Airway epithelial cell (primary cell): ENCODE measurements at places on chromosomes 2 and 18. TPM values are rescaled to one million over a fixed set of nuclear protein-coding genes. Genes with fewer than 3 reads are reported as not detected.

FBXO41 gene
- 3.6 and 4.7 TPM in 2 replicates for total RNA-seq

SLC4A3 gene
- total RNA-seq = 5.9 and 6.5 TPM in 2 replicates

EMILIN1 gene
- 5.8 and 6.1 TPM in 2 replicates for total RNA-seq

PLEKHB2 gene
- total RNA-seq = 68.9 and 97.8 TPM in 2 replicates
